CD4-positive, alpha-beta T cell treated with Interleukin-15 for 1 hour (primary cell): ENCODE measurements at places on chromosomes 4 and X.

DNA sequence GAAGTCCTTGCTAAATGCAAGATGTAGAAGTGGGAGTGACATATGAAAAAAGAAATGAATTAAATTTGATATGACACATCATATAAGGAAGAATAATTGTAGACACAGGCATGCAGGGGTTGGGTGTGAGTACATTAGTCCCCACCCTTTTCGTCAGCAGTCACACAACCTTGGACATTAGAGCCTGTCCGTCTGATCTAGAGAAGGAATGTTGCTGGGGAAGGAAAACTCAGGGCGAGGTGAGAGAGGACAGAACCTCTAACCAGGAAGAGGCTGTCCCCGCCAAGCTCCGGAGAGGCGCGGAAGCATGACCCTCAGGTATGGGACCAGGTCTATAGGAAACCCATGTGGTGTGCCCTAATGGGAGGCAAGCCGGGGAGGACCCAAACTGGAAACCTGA is 102.1 kb downstream of the RELL1 start:
- DNase-seq, result no peak

DNA sequence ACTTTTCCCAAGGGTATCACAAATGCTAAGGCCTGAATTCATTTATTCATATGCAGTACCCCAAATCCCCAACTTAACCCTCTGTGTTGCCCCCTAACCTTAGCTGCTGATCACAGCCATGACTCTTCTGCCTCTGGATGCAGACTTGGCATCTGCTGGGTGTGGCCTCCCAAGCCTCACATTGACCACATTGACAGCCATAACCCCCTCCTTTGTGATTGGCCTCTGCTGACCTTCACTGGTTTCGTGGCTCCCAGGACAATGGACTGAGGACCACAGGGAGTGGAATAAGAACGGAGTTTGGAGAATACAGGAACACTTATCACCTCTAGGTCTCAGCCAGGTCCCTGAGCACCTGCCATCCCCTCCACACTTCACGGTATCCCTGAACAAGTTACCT is 123.6 kb upstream of the CPEB2 start:
- DNase-seq, result no peak

- DNase-seq, result no peak
These were observed 9.1 kb upstream of the FAM149A start for GRCh38 chr4:186095406-186095805.

DNA sequence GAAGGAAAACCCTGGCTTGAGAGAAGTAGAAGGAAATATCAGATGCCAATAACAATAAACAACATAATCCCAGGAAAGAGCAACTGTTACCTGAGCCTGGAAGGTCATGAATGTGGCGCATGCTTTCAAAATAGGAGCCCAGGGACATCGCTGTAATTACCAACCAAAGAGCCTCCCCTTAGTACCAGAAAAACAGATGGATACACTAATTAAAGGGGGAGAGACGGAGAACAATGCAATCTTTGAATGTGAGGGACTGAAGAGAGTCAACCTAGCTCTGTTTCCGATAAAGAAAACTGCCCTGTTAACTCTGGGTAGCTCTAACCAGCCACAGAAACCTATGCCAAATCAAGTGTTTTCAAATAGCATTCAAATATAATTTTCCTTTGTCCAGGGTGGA is 161.4 kb downstream of the ENOX2 start:
- DNase-seq, result no peak

DNA sequence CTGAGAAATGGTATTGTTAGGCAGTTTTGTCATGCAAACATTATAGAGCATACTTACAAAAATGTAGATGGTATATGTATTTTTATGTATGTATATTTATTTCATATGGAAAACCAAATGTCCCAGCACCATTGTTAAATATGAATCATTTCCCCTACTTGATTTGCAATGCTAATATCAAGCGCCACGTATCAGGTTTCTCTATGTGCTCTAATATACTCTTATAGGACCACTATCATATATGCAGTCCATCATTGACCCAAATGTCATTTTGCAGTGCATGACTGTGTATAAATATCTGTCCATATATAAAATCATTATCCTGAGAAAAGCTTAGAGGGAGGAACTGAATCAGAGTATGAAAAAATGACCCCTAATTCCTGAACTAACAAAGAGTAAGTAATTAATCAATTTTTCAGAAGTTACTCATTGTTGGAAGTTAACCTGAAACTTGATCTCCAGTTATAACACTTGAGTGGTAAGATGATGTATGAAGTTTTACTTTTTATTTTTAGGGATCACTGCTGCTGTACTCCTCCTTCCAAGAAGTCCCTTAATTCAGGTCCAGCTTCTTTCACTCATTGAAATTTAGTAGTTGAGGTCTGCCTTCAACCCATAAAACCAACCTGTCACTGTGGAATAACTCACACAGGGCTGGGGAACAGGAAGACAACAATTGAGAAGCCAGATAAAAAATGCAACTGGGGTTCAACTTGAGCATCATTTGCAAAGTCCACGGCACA is 134.8 kb upstream of the LDB2 start:
- no peak for DNase-seq

- DNase-seq, result no peak
These were observed 964.3 kb upstream of the GRIA3 start for GRCh38 chrX:122219735-122220134.

DNA sequence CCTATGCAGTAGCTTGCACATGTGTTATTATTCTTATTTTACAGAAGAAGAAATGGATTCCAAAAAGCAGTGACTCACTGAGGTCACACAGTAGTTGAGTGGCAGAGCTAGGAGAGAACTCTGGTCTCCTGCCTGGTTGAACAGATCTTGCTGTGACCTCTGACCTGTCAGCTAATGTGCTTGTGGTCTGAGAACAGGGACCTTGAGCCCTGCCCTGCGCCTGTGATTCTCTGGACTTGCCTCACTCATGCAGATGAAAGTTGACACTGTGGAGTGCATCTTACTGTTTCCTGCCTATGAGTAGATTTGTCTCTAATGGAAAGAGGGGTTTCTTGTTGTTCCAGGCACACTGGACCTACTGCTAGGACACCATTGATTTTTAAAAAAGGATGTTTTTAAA is 32.3 kb downstream of the ETNPPL start:
- DNase-seq, result no peak

DNA sequence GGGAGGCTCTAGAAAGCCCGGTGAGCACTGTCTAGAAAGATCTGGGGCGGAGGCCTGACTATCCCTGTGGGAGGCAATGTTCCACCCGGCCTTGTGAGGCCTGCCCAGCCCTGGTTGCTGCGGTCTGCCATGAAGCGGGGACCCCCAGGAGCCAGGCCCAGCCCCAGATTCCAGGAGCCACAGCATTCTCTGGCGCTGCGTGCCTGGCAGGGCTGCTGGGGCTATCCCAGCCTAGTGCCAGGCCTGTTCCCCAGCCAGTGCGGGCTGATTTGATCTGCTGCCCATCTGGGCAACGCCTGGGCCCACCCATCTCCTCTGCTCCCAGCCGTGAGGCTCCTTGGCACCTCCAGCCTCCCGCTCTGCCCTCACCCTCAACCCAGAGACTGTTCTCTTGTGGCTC is 19.6 kb downstream of the ATP2B3 start:
- no peak for DNase-seq

DNA sequence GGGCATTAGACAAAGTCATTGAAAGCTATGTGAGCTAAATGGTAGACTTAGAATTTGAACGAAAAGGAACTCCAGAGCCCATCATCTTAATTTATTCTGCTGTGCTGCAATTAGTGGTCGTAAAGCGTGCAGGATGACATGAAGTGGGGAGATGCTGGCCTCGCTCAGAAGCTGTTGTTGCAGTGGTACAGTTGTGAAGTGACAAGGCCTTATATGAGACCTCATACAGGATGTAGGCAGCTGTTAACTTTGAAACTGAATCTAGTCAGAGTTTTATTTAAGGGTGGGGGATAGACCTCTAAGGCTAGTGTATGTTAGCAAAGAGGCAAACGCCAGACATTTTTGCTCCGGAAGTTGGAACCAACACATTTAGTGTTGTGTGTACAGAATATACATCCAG is 13.4 kb downstream of the KLF3 start:
- no peak for DNase-seq

DNA sequence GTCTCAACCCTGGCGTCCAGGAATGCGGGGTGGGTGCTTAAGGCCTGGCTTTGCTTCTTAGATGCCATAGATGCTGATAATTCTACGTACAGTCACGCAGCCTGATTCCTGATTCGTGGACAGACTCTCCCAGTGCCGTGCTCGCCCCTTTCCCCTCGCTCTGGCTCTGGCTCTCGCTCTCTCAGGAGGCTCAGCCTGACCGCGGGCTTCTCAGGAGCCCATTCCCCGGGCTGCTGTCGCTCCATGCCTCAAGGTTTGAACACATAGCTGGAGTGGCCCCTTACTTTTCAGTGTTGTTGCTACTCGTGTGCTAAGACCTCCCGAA is 59.2 kb upstream of the ZC4H2 start:
- DNase-seq, result no peak

- DNase-seq, result no peak
These were observed 6.7 kb upstream of the CD38 start for GRCh38 chr4:15771216-15772058.

DNA sequence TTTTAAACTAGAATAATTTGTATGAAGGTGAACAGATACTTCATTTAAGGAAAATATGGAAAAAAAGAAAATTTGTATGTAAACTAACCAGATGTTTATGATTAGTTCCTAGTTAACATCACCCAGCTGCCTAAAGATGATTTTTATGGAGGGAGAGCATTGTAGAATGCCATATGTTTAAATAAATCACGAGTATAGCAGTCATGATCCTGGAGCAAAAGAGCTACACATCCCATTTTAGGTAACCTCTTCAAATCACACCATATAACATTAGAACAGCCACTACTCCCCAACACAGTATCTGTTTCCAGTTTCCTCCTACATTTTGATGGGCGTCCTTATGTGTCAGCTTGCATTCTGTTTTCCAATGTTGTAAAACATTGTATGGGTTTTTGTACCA is 571.9 kb upstream of the FAM241A start:
- DNase-seq, result no peak

DNA sequence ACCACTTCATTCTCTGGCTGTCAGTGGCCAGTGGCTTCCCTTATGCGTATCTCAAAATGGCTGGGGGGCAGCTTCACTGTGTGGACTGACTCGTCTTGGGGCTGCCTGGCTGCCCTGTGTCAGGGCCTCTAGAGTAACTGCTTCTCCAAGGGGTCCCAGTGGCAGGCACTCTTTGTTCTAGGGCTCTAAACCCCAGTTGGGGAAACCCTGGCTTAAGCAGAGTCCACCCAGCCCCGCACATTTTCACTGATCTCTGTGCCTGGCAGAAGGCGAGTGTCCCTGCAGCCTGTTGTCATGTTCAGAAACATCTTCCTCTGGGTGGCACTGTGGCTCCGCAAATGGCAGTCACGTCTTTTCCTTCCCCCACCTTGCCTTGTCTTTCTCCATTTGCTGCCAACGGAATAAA is 59.7 kb downstream of the NBDY start:
- DNase-seq, result peak; percentile 48

DNA sequence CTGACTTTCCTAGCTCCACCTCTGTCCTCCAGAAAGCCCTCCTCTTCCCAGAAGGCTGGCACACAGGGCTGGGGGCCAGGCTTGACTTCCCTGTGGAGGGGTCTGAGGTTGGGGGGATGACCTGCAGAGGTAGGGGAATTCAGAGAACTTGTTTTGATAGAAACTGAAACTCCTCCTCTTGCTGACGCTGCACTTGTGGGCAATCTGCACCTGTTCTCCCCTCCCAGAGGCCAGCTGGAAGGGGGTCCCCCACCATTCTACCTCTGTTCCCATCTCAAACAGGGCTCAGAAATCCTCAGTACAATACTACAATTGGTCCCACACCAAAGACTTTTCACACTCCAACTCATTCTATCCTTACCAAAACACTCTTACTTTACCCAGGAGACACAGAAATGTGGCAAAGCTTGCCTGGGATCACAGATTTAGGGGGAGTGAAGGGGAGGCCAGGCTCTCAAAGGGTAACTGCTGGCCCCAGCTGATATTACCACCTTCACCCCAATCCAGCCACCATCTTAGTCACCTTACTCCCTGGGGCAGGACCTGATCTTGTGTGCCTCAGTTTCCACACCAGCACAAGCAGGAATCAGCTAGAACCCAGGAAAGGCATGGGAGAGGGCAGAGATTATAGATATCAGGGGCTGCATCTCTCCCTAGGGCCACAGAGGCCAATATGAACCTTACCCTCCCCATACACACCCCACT is 18.5 kb downstream of the OTUD5 start:
- DNase-seq, result peak; percentile 93
